ENCODE measurements at places on chromosomes 11 and 22.

- no peak for DNase-seq
Observed at GRCh38 chr11:107275632-107276031, 182.0 kb downstream of the CWF19L2 start.

DNA sequence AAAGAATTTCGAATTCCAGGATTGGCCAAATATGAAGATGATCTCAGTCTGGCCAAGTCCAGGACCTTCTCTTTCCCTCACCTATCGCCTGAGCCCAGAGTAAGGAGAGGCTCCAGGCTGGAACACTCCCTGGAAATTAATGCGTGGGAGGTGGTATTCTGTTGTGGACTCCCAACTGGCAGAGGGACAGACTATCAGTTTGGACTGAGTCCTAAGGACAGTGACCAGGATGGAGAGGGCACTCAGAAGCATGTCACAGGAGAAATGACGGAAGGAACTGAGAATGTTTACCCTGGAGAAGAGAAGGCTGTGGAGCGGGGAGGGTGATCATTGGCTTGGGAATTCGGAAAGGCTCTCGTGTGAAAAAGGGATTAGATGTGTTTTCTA, 84.4 kb downstream of the RPL27A start:
- no peak for DNase-seq

DNA sequence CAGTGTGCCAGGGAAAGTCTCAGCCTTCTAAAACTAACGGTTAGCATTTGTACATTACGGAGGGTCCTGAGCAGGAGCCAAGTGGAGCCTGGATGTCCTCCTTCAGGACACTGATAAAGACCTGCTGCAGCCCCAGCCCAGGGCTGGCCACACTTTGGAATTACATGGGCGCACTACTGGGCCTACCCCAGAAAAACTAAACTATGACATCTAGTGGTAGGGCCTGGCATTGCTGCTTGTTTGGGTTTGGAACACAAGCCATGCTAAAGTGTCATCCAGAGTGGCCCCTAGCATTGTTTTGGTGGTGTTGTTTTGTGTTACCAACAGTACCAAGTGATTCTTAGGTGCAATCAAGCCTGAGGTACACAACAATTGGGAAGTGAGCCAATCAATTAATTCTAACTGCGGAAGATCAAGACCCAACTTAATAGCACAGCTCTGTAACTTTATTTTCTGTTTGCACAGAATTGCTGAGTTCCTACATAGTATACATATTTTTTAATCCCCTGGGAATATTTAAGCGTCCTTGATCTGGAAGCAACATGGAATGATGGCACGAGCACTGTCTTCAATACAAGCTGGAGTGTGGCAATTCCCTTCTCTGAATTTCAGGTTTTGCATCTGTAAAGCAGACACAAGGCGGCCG, 340.7 kb downstream of the LARGE1 start:
- DNase-seq, result peak; percentile 14

DNA sequence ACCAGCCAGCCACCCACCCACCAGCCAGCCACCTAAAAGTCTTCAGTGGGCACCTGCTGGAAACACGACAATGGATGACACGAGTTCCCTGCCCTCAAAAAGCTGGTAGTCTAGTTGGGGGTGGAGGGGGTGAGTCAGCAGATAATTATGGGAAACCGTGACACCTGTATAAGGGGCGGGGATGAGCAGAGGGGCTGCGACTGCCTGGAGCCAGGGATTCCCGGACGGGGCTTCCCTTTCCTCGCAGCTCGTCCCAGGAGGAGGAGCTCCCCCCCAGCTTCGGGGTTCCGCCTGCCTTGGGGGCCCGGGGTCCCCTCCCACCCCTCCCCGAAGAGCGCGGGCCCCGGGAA, 2.3 kb upstream of the RTN4RL2 start:
- peak; percentile 14 for DNase-seq

- DNase-seq, result no peak
Observed at GRCh38 chr11:2102132-2102882, 36.9 kb downstream of the IGF2 start.

DNA sequence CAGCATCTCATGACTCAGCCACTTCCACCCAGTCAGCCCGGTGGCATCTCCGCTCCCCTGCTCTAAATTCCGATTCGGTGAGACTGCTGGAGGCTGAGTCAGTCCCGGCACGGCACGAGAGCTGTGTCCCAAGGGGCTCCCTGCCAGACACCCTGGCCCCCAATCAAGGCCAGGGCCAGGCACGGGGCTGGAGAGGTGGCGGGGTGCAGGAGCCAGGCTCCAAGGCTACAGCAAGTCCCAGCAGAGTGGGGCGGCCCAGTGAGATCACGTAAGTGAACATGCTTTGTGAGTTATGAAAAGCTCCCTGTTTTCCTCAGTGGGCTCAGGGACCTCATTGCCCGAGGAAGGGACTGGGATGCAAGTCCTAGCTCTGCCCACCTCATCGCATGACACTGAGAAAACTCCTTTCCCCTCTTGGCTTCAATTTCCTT, 3.0 kb downstream of the C11orf68 start:
- no peak for DNase-seq

- DNase-seq, result no peak
Observed at GRCh38 chr11:70574725-70575347, 176.5 kb downstream of the CTTN start.

GRCh38 chr11:79077702-79078330, 363.0 kb downstream of the TENM4 start:
- DNase-seq, result no peak

GRCh38 chr11:95296165-95296564, 65.2 kb upstream of the SESN3 start:
- peak; percentile 97 for DNase-seq

All from NCI-H1105 treated with DMSO at 0.1 percent for 48 hours (cell line).